ENCODE measurements at places on chromosomes 6 and 20.

DNA sequence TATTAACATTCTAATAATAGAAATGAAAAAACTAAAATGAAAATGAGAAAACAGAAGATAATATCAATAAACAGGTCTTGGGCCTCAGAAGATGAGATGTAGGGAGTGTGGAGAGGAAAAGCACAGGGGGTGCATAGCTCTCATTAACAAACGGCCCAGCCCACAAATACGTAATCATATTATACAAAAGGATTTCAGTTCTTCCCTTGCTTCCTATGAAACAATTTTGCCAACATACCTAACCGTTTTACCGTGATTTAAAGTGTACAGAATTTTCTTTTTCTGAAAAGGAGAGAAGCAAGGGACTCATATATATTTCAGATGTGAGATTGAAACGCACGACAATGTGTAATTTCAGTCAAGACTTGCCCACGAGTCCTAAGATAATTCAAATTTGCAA lies 136.0 kb downstream of the HFE start:
- DNase-seq, result no peak

GRCh38 chr20:35511814-35512420 lies 17.5 kb downstream of the C20orf173 start:
- no peak for DNase-seq

- no peak for DNase-seq
Measured at GRCh38 chr6:31033075-31033474, 22.8 kb downstream of the MUC22 start.

- DNase-seq, result peak; percentile 56
Measured at GRCh38 chr6:90233994-90234393, 62.6 kb downstream of the BACH2 start.

- DNase-seq, result no peak
Measured at GRCh38 chr6:30322527-30323501, 3.9 kb upstream of the TRIM39 start.

DNA sequence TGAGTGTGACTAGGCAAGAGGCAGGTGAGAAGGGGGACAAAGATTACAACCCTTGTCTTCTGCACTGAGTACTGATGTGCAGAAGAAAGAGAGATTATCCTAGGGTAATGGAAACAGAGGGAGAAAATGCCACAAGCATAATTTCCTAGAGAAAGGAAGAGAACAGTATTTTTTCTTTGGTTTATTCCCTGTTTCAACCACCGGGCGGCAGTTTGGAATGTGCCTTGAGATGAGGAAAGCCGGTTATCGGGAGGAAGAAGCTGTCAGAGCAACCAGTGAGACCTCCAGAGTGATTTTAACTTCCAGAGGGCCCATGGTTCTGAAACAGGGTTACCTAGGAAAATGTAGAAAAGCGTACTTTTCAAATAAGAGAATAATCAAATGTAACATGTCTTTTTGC lies 121.4 kb downstream of the REV3L start:
- no peak for DNase-seq

- DNase-seq, result no peak
Measured at GRCh38 chr20:35600176-35600992, 15.2 kb upstream of the SPAG4 start.

DNA sequence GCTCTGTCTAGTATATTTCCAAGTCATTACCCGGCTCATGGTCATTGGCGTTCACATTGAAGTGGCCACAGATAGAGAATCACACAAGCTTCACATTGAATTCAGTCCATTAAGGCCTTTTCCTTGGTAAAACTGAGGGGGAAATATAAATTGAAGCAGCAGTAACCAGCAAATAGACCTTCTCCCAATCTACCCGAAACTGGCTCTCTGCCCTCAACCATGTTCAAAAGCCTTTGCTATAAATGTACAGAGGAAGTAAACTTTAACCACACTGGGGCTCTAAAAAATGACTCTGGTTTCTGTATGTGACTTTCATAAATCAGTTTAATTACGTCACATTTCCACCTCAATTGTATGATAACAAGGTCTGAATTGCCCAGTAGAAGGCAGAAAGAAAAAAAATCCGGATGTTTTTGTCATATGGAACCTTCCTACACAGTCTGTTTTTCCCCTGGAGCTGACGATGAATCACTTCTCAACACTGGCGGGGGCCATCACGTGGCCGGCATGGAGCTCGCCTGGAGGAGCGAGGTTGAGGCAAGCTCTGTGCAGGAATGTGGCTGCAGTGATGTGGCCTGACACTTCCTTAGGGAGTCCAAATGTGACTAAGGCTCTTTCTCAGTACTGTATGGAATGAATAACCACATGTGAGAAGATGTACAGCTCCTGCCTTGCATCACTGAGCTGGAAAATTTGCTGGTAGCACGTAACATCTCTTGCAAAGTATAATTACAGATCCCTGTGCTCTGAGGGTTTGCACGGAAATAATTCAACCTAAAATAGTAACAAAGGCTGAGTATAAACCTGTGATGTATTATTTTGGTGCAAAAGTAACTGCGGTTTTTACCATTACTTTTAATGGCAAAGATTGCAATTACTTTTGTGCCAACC lies 58.6 kb upstream of the SNX9 start:
- peak; percentile 64 for DNase-seq

GRCh38 chr6:56659721-56660380 lies 17.2 kb upstream of the DST start:
- no peak for DNase-seq

DNA sequence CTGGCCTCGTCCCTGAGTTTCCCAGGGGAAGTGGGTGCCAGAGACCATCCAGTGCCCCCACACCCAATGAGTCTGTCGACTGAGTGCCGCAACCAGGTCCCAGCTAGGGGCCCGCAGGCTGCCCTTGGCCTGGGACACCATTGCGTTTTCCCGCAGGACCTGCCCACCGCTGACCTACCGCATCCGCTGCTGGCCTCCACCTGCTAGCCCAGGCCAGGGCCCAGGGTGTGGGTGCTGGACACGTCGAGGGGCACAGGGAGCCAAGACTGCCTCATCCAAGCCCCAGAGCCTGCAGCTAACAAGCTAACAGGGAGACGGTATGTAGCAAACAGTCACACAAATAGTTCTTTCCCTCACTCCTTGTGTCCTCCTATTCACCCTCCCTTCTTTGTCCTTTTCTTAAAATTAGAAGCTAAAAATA lies 97.7 kb downstream of the TMEM242 start:
- DNase-seq, result no peak

DNA sequence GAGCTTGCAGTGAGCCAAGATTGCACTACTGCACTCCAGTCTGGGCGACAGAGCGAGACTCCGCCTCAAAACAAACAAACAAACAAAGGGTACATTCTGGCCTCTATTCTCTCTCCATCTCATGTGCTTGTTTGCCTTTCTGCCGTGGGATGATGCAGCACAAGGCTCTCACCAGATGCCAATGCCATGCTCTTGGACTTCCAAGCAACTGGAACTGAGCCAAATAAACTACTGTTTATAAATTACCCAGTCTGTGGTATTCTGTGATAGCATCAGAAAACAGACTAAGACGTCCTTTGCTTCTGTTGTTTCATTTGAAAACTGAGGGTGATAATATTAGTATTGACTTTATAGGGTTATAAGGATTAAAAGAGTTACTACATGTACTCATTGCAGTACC lies 3.6 kb upstream of the BRD2 start:
- no peak for DNase-seq

DNA sequence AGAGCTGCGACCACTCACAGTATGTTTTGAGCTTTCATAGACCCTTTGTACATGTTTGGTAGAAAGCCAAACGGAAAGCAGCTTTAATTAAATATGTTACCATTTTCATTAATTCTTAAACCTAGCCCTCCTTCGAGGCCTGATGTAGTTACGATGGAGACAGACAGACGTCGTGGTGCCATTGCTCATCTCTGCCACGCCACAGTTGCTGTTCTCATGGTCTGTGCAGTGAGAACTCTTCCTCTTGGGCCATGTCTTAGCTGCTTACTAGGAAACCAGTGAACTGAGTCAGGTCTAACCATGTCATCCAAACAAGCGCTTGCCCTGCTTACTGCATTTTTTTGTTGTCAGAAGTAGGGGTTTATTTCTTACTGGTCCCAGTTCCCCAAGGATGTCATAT lies 62.8 kb downstream of the SNX9 start:
- no peak for DNase-seq

DNA sequence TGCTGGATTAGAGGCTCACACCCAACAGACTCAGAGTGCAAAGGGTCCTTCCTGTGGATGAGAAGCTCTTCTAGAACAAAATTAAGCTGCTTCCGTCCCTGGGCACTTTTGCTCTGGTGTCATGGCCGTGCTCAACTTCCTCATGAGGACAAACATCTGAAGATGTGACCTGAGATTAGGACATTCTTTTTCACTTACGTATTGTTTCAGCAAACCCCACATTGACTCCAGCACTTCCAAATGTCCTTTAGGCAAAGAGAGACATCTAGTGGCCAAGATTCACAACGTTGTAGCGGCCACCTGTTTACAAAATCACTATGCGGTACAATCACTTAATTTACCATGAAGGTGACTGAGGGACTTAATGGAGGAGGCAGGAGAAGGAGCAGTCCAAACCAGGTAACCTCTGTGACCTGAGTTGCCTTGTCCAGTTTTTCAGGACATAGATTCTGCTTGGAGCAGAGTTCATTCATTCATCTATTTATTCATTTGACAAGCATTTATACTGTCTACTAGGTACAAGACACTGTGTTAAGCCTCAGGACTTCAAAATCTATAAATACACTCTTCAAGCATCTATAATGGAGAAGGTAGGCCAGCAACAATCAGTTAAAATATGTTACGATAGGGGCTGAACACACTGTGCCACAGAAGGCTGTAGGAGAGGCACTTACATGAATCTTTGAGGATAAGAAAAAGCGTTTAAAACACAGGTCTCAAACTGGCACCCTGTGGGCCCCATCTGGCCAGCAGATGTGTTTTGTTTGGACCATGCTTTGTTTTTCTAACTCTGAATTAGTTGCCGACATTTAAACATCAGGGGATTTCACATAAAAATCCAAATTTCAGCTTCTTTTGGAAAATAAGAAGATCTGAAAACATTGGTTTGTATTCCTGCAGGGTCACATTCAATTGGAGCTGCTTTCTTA lies 5.6 kb upstream of the ADGRF1 start:
- no peak for DNase-seq

DNA sequence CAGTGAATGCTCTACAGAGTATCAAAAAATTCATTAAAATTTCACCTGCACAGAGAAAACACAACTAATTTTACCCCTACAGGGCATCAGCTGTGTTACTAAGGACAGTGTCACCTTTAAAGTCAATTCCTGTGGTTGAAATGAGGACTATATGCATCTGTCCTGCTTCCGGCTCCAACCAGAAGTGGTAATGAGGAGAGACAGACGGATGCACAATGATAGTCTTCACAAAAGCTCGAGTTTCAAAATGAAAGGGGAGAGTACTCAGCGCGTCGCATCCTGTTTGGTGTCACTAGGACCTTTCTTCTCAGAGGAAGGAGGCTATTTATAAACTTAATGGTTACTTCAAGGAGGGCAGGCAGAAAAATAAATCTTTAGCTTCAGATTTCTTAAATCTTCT lies 86.5 kb downstream of the LYRM4 start:
- DNase-seq, result peak; percentile 24

DNA sequence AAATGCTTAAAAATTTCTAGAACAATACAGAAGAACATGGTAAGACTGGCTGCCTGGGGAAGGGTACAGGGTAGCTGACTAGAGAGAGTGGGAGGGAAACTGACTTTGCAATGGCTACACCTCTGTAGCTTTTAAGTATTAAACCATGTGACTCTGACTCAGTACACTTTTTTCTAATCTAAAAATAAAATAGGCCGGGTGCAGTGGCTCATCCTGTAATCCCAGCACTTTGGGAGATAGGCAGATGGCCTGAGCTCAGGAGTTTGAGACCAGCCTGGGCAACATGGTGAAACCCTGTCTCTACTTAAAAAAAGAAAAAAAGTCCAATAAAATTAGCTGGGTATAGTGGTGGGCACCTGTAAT lies 18.5 kb downstream of the ATP9A start:
- no peak for DNase-seq

DNA sequence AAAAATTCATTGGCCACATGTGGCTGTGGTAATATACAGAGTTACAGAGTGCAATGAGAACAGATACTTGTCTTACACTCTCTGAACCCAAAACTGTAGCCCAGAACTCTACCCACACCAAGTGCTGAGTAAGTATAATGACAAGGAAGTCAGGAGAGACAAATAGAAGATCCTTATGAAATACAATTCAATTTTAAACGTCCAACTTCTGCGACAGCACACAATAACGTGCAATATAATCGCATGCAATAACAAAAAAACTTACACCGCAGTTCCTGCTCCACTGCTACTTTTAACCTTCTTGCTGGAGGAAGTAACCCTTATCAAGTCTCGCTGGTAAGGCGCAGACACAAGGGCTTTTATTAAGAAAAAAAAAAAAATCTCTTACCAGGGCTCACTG lies 881 bp downstream of the SFT2D1 start:
- no peak for DNase-seq

DNA sequence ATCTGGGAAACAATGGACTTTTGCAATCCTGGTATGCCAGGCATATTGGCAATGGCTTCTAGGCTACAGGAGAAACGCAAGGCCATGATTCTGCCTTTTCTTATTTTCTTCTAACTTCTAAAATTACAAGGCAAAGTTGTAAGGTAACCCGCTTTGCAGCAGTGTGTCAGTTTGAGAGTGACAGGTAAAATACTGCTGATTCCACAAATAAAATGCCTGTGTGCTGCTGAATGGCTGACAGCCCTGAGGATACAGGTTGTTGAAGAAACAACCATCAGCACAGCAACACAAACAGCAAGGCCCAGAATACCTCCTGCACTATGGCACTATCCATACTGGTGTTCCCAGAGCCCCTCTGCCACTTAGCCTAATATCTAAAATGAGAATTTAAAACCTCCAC lies 37.1 kb downstream of the SLC17A1 start:
- no peak for DNase-seq

DNA sequence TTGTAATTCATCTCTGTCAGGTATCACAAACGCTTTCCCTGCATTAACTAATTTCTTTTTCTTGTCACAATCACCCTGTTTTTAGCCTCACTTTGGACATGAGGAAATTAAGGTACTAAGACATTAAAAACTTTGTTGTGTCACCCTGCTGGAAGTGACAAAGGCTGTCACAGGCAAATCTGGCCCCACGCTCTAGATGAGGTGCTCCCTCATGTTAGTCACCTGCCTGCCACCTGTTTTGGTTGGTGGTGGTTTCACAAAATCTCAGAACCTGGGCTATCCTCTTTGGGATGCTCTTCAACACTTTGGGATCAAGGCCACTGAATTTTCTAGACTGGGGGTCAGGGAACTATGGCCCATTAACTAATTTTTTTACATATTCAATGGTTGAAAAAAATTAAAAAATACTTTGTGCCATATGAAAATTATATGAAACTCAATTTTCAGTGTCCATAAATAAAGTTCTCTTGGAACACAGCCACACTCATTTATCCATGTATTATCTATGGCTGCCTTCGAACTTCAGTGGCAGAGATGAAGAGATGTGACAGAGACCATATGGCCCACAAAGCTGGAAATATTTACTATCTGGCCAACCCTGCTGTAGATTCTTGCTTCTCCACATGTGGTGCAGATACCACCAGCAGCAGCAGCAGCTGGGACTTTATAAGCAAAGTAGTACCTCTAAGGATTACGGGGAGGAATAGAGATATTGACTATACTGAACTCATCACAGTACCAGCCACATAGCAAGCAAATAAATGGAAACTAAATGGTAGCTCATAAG lies 16.1 kb upstream of the TNFAIP3 start:
- no peak for DNase-seq
